Activated naive CD4-positive, alpha-beta T cell treated with anti-CD3 and anti-CD28 coated beads for 36 hours (primary cell): ENCODE measurements at places on chromosomes 12 and 14.

- no peak for DNase-seq
Measured at GRCh38 chr12:12951504-12951903, 466 bp downstream of the GPRC5D start.

DNA sequence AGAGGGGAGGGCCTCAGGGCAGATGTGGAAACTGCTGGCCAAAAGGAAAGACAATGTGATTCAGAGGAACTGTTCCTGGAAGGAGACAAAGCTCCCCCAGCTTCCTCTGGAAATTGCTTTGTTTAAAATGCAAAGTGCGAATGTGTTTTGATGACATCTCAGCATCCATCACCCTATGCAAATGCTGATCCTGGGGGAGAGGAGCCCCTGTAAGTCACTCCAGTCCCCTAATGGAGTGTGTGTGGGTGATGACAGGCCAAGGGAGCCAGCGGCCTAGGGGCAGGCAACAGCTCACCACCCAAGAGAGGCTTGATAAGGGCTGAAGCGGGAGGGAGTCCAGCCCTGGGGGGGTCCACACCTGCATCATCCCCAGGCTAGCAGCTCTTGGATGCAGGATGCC, 134.2 kb downstream of the ESRRB start:
- DNase-seq: no peak

DNA sequence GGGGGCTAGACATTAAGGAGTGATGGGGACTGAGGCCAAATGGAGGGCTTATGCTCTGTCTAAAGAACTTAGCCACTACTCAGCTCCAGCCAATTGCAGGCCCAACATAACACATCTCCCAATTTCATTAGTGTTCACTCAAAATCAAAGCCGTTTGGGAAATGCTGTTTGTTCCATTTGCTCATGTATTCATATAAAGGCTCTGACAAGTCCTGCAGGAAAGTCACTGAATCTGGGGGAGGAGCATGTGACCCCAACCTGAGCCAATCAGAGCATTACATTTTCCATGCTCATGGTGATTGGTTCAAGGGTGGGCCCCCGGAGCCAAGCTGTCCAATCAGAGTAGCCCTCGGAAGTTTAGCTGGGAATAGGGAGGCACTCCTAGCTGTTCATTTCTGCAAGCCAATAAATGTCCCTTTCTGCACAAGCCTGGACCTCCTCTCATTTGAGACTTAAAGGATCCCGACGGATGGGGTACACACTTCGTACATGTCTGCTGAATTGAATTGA, 20.9 kb downstream of the SDSL start:
- DNase-seq: no peak

- peak; percentile 28 for DNase-seq
Measured at GRCh38 chr12:68138480-68138879, 21.1 kb downstream of the IFNG start.

DNA sequence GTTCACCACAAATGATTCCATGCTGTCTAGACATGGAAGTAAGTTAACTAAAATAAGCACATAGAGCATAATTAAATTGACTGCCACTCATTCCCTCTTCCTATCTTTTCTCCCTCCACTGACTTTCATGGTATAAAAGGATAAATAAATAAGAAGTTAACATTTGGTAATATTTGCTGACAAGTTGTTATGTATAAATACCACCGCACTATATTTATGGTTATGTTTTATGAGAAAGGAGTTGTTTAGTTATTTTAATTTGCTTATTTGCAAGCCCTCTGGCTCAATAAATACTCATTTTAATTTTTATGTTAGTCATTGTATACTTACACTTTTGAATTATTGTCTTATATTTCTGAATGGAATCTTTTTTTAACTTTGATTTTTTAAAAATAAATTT, 113.5 kb downstream of the MIPOL1 start:
- DNase-seq: no peak

- no peak for DNase-seq
Measured at GRCh38 chr12:110317911-110318310, 36.9 kb downstream of the ATP2A2 start.

DNA sequence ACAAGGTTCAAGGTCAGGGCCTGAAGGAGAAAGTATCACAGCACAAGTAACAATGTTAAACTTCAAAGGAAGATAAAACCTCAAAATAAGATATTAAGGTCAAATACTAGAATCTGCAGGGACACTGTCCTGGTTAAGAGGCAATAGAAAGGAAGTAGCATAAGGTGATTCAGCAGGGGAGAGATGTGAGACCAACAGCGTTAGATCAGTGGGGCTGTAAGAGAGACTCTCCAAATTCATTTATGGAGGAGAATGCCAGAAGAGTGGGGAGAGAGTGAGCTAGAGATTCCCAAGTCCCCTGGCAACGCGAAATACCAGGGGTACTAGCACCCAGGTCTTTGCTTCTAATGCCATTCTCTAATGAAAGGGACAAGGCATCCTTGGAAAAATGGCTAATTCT, 610.9 kb downstream of the DIO2 start:
- DNase-seq: no peak

- no peak for DNase-seq
Measured at GRCh38 chr14:55389330-55389729, 22.3 kb downstream of the ATG14 start.

GRCh38 chr14:66254038-66254437, 232.1 kb upstream of the CCDC196 start:
- DNase-seq: no peak

GRCh38 chr14:56561606-56562005, 18.0 kb upstream of the TMEM260 start:
- DNase-seq: no peak

DNA sequence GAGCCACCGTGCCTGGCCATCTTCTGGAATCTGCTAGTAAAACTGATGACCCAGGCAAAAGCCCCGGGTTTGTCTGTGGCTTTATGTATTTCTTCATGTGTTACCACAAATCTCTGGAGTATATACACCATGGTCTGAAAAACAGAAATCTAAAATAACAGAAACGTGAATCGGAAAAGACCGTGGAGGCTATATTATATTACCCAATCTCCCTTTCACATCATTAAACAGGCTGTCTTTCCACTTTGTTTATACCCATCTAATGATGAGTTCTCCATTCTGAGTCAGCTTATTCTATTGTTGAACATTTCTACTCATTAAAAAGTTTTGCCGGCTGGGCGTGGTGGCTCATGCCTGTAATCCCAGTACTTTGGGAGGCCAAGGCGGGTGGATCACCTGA, 9.5 kb upstream of the AJUBA start:
- DNase-seq: no peak
